Activated CD4-positive, alpha-beta T cell treated with anti-CD3 and anti-CD28 coated beads for 4 hours (primary cell): ENCODE measurements at places on chromosomes 11 and 22.

GRCh38 chr11:73465023-73465675 is 89.0 kb downstream of the RELT start:
- no peak for DNase-seq

- no peak for DNase-seq
Measured at GRCh38 chr22:44783581-44783980, 31.2 kb downstream of the ARHGAP8 start.

DNA sequence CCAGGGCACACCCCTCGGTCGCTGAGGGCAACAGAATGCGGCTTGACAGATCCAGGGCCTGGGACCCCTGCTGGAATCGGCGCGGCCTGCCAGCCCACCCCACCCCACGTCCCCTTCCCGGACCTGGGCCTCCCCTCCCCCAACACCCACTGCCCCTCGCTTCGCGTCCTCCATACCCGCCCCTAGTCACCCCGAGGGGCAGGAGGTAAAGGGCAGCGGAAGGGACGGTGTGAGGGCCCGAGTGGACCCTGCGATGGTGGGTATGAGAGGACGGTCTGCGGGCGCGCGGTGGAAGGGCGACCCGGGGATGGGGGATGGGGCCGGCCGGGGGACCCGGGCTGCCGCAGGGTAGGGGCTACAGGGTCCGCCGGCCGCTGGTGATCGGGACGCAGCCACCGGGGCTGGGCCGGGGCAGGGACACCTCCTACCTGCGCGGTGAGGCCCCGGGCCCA is 311 bp downstream of the APBB1 start:
- no peak for DNase-seq

- DNase-seq: no peak
Measured at GRCh38 chr22:47042861-47043496, 280.5 kb downstream of the TBC1D22A start.

GRCh38 chr11:76605338-76606074 is 65.0 kb downstream of the LRRC32 start:
- DNase-seq: no peak

- DNase-seq: no peak
Measured at GRCh38 chr11:116332391-116332790, 440.4 kb downstream of the BUD13 start.

- no peak for DNase-seq
Measured at GRCh38 chr11:3841426-3842350, 929 bp upstream of the RHOG start.
